ENCODE measurements at places on chromosomes 1 and 21. TPM values are rescaled to one million over a fixed set of nuclear protein-coding genes. Genes with fewer than 3 reads are reported as not detected.

The LY9 gene
- polyA plus RNA-seq, result 0.44 TPM

The GUCA2A gene
- 1.5 TPM for polyA plus RNA-seq

DNA sequence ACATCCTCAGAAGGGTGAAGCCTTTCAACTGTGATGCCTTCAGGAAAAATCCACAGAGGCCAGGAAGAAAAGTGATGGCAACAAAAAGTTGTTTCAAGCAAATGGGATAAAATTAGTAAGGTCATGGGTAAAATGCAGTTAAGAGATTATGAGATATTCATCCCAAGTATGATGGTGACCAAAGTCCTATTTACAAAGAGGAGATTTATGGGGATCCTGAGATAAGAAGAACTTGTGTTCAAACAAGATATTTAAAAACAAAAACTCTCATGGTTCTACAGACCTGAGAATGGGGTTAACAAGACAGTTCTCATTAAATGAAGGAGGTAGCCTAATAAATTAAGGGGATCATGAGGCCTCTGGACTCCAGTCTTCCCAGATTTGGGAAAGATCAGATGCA is 184.4 kb downstream of the FCRL5 start:
- no peak for DNase-seq

- no peak for DNase-seq
Observed at GRCh38 chr1:53438427-53439336, 20.5 kb upstream of the DMRTB1 start.

- no peak for DNase-seq
Observed at GRCh38 chr1:19438516-19439195, 46.7 kb downstream of the CAPZB start.

DNA sequence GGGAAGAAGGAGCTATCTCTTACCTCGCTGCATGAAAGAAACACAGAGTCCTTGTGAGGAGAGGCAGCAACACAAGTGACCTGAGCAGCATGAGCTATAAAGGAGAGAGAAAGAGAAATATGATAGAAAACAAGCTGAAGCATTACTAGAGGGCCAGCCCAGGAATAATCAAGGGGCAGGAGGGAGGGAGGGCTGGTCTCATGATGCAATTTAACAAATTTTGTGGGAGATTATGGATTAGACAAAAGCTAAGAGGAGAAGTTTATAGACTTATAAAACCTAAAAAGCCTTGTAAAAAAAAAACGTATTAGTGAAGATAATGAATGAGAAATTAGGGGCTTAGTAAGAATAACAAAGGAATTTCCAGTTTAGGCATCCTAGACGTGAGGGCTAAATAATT is 5.0 kb downstream of the WDR77 start:
- DNase-seq, result no peak

All from right lung (tissue), 10 donors.